ENCODE measurements at places on chromosomes 7 and 10.

DNA sequence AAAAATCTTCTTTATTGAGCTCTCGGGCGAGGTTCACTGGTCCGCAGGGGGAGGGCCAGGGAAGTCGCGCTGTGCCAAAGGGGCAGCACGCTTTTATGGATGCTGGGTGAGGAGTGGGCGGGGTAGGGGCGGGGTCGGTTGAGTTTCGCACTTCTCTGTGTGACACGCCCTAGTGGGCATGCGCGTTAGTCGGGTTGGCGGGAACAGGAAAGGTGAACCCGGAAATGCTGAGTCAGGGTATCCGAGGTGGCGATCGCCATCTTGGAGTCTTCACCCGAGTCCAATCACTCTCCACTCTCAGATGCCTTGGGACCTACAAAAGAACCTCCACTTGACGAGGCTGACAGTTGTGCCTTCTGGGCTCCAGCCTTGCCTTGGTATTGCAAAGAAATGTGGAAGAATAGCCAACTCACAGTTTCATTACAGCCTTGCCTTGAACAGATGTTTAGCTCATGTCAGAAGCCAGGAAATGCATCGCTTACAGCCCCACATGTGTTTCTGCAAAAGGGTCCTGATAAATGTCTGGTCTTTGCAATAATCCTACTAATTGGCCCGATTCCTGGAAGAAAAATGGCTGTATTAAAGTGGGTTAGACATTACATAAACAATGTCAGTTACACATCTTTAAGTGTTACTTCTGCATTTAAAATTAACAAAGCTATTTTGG, 64.1 kb downstream of the AHR start:
- no peak for DNase-seq

DNA sequence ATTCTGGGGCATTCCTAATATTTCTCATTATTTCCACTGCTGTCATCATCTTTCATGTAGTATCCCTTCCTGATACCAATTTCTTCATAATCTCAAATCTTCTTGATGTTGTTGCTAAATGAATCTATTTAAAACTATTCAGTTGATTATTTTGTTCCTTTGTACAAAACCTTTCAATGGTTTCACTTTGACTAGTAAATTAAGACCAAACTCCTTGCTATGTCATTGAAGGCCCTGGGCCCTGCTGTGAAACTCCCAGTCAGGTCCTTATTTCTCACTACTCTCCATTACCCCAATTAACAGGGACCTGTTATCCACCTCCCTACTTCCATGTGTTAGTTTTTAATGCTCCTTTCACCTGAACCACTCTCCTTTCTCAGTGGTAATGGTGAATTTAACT, 97.0 kb downstream of the CTTNBP2 start:
- no peak for DNase-seq

GRCh38 chr7:78510580-78511188, 712.1 kb downstream of the PHTF2 start:
- no peak for DNase-seq

DNA sequence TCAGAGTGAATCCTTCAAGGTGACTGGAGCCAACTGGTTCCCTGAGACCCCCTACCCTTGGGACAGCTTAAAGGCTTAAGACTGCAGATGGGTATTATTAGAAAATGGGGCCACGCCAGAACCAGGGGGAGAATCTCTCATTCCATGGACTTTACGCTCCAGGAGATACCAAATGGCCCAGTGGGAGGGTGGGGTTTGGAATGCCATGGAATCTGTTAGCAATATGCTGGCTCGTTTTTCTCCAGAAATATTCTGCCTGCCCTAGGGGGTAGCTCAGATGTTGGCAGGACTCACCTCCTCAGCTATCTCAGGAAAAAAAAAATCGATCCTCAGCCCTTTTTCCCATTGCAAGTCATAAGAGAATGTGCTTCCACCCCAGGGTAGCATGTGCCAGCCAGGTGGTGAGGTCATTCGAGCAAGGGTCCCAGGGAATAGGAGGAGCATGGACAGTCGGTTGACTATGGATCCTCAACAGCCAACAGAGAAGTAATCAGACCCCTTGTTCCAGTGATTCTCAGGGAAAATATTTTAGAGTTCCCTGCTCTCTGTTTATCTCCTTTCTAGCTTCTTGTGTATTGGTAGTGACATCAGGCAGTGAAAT, 22.9 kb downstream of the SVIL start:
- no peak for DNase-seq

DNA sequence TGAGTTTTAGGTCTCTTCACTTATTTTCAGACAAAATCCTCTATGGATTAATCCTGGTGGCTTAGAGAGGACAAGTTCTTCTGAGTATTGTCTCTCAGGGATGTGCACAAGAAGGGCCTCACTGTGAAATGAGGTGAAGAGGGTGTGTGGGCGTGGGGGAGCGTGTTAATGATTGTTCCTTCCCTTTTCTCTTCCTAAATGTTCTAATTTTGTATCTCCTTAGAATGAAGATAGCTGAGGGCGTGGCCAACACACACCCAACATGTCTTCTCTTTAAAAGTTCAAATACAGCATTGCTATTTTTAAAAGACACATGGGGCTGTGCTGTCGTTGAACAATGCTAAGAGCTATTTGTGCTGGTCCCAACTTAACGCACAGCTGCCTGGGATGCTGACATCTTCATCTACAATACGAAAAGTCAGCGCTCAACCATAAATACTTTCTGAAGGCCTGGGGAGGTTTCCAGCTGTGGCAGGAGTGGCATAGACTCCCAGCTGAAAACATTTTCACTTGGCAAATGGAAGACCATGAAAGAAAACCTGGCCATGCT, 135.9 kb downstream of the JCAD start:
- no peak for DNase-seq

- DNase-seq = no peak
Observed at GRCh38 chr10:69867699-69868558, 66.2 kb downstream of the COL13A1 start.

- DNase-seq = no peak
Observed at GRCh38 chr10:51620131-51620530, 79.3 kb downstream of the CSTF2T start.

GRCh38 chr10:44316922-44317215, 68.0 kb downstream of the CXCL12 start:
- DNase-seq = no peak

- no peak for DNase-seq
Observed at GRCh38 chr7:94295850-94296249, 98.8 kb upstream of the COL1A2 start.

DNA sequence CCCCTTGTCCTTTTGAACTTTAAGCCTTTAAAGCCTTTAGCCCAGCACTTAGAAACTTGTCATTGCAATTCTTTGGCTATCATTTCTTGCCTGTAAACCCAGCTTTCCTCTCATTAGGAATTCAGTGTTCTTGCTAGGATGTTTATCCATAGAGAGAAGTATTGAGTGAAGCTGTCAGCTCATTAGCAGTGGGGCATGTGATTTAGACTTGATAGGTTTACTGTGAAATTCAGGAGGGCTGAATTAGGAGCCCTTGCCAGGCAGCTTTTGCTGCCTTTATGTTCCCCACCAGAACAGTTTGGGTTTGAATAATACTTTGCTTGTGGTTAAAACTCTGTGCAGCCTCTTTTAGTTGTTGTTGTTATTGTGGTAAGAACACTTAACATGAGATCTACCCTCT, 39.5 kb downstream of the LHFPL3 start:
- DNase-seq = no peak

DNA sequence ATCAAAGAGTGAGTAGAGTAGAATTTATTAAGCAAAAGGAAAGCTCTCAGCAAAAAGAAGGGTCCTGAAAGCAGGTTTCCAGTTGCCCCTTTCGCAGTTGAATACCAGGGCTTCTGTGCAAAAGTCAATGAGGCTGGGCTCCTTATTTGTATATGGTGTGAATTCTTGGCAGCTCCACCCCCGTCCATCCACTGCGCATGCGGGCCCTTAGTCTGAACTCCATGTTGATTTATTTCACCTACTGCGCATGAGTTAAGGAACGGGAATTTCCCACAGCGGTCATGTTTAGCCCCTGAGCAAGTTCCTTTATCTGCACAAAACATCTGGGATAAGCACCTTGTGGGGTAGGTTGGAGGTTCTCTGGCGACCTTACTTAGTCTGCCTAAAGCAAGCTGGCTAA, 325.6 kb downstream of the ZWINT start:
- DNase-seq = no peak

DNA sequence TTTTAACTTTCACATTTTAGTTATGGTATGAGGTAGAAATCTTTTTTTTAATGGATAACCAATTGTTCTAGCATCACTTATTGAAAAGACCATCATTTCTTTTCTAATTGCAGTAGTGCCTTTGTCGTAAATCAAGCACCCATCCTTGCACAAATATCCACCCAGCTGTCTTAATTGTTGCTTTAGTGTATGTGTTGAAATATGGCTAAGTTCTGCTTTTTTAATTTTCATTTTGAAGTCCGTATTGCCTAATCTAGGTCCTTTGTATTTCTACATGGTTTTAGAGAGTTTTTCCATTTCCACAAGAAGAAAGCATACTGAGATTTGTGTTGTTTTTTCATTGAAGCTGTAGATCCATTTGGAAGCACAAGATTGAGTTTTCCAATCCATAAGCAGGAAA, 259.6 kb upstream of the SEMA3E start:
- no peak for DNase-seq

GRCh38 chr7:131636092-131636491, 79.7 kb upstream of the PODXL start:
- no peak for DNase-seq

DNA sequence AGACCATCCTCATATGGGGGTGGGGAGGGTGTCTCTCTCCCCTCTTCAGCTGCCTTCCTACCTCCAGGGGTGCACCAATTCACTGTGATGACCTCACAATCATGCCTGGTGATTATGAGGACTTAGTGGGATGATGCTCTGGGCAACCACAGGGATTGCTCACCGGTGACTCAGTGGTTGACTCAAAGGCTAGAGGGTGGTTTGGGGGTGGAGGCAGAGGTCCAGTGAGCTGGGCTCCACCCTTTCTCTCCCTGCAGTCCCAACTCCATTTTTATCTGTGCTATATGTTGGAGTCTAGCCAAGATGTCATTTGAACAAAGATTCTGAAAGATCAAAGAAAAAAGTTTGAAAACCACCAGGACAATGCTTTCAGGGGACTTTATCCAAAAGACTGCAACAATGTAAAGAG, 286.9 kb downstream of the KCNMA1 start:
- peak; percentile 95 for DNase-seq

- peak; percentile 37 for DNase-seq
Observed at GRCh38 chr10:25867321-25867720, 66.7 kb upstream of the MYO3A start.

DNA sequence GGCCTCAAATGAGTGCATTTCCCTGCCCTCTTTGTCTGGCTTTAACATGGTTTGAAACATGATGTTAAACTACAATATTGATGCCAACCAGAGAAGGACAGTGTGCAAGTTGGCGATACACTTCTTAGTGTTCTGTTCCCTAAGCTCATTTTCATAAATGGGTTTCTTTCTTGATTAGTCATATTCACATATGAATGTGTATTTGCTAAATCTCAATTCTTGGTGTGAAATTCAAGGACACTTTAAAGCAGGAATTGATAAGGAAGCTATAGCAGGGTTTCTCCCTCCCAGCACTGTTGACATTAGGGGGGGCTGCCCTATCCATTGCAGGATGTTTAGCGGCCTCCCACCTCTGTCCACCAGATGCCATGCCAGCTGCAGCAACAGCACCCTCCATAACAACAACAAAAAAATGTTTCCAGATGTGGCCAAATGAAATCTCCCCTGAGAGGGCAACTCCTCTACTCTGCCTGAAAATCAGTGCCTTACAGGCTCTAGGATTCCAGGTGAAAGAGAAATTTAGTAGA, 13.1 kb downstream of the CCNY start:
- DNase-seq = no peak

DNA sequence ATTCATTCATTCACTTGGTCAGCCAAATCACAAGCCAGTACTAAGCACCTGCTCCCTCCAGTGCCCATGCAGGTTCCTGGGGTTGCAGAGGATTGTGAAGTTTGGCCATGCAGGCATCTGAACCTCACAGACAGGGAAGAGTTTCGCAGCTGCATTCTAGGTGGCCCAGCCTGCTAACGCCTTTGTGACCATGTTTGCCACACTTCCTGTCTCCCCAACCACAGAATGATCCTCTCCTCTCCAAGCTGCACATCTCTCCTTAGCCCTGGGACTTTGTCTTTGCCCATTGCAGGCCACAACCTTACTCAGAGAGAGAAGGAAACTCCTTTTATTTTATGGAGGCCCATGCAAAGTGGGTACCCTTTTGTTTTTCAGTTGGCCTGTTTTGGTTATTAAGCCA, 31.8 kb downstream of the EPDR1 start:
- no peak for DNase-seq

DNA sequence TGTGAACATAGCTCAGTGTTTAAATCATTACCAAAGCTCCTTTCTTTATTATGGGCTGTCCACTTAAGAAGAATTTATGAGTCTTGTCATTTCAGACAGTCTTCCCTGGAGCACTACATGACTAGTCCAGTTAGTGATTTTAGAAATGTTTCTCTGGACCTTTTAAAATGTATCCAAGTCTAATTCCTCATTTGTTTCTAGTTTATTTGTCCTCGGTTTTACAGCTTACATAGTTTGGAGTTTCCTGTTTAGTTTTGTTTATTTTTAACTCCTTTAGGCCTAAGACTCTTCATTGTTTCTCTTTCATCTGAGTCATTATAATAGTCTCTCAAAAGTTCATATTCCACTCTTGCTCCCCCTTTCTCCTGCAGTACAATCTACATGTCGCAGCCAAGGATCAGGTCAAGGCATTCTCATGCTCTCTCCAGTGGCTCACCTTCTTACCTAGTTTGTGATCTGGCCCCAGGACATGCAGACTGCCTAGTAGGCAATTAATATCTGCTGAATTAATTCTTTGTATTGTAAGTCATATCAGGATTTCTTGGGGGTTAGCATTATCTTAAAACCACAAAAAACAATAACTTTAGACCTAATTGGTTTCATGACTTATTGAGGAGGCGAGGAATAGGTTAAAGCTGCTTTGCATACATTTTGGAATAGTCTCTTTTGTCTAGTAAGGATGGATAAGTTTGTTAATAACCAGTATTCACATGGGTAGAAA, 93.8 kb downstream of the MAPK8 start:
- DNase-seq = no peak

DNA sequence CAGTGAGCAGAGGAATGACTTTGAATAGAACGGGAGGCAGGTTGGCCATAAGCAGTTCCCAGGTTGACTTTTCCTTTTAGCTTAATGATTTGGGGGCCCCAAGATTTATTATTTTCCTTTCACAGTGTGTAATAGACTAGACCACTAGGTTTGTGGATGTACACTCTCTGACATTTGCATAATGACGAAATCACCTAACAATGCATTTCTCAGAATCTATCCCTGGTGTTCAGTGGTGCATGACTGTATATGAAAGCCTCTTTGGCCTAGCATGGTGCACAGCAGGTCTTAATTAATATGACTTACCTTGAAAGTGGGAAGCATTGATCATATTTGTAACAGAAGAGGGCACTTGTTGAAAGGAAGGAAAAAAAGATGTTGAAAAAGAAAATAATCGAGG, 761.9 kb downstream of the TYW1 start:
- DNase-seq = no peak

GRCh38 chr10:60433684-60434083, 44.0 kb upstream of the ANK3 start:
- DNase-seq = peak; percentile 53

DNA sequence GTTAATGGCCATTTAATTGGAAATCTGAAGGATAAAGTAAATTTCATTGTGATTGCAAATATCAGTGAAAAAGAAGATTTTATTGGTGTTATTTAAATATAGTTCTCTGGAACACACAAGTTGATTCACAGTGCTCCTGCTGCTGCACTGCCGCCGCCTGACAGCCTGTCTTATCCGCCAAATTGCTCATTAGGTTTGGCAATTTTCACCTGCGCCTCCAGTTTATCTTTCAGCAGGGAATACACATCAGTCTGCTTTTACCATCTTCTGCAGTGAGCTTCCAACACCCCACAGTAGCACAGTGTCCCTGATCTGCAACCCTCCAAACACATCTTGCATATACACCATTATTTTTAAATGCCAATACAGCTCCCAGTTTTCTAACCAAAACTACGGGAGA, 308.3 kb downstream of the PARD3 start:
- DNase-seq = no peak

All from HS-5 (cell line).